T-helper 17 cell (primary cell): ENCODE measurements at places on chromosomes 5 and 9. TPM values are rescaled to one million over a fixed set of nuclear protein-coding genes. Genes with fewer than 3 reads are reported as not detected.

Gene PRR16
- not detected for total RNA-seq

Gene LCN12
- total RNA-seq: 2.6 TPM

Gene SETD9
- 4.5 TPM for total RNA-seq

GRCh38 chr9:124854161-124854560 lies 901 bp downstream of the WDR38 start:
- peak overlapping the region; percentile 93 for H3K27ac ChIP-seq
- H3K27me3 ChIP-seq: no peaks in the 10 kb centered on the region
- H3K4me3 ChIP-seq: no peak overlapping the region
- peaks cover 11% of the 10 kb centered on the region for H3K4me1 ChIP-seq
- no peaks in the 10 kb centered on the region for H3K36me3 ChIP-seq

GRCh38 chr5:56641635-56642260 lies 173.6 kb upstream of the MAP3K1 start:
- no peaks in the 10 kb centered on the region for H3K36me3 ChIP-seq
- peak overlapping the region; percentile 99 for H3K27ac ChIP-seq
- no peaks in the 10 kb centered on the region for H3K27me3 ChIP-seq

- H3K27me3 ChIP-seq: no peaks in the 10 kb centered on the region
- DNase-seq: no peak
- H3K27ac ChIP-seq: peak overlapping the region; percentile 91
- peak overlapping the region; percentile 63 for H3K4me3 ChIP-seq
Observed at GRCh38 chr9:131419026-131419614, 25.2 kb downstream of the PRRC2B start.

DNA sequence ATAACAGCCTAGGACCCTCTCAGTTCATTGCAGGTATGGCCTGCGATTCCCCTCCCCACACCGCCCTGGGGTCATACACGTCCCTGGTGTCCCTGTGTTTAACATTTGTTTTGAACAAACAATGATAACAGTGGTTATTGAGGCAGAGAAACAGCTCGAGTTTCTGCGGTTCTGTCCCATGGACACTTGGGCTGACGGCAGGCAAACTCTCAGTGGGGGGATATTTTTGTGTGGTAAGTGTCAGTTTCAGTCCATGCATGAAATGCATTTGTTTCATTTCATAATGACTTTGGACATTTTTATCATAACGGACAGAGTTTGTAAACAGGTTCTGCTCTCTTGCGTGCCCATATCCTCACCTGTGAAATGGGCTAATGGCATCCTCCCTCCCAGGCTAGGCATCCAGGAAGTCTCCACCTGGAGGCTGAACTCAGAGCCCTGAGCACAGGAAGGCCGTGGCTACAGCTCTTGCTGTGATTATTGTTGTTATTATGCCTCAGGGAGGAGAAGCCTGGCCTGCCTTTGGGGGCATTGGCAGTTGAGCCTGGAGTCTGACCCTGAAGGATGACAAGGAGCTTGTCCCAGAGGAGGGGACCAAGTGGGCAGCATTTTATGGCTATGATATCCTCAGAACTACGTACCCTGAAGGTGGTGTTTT lies 190.9 kb downstream of the GADD45G start:
- no peak overlapping the region for H3K4me3 ChIP-seq
- DNase-seq: no peak
- H3K4me1 ChIP-seq: peaks cover 3% of the 10 kb centered on the region
- H3K27me3 ChIP-seq: no peaks in the 10 kb centered on the region
- H3K27ac ChIP-seq: no peak overlapping the region

GRCh38 chr5:150579462-150580400 lies 60.7 kb upstream of the SYNPO start:
- H3K27ac ChIP-seq: no peak overlapping the region
- peaks cover 16% of the 10 kb centered on the region for H3K27me3 ChIP-seq
- H3K36me3 ChIP-seq: peaks cover 2% of the 10 kb centered on the region
- peaks cover 2% of the 10 kb centered on the region for H3K4me1 ChIP-seq
- DNase-seq: no peak
- no peak overlapping the region for H3K4me3 ChIP-seq

GRCh38 chr5:36357391-36357975 lies 55.8 kb upstream of the RANBP3L start:
- DNase-seq: no peak
- H3K27me3 ChIP-seq: no peaks in the 10 kb centered on the region
- no peak overlapping the region for H3K27ac ChIP-seq
- no peak overlapping the region for H3K4me3 ChIP-seq
- no peaks in the 10 kb centered on the region for H3K36me3 ChIP-seq

- no peak overlapping the region for H3K27ac ChIP-seq
- H3K27me3 ChIP-seq: no peaks in the 10 kb centered on the region
- H3K4me3 ChIP-seq: no peak overlapping the region
- H3K4me1 ChIP-seq: no peaks in the 10 kb centered on the region
- H3K36me3 ChIP-seq: no peaks in the 10 kb centered on the region
Observed at GRCh38 chr9:128713411-128713780, 10.5 kb downstream of the ZDHHC12 start.

GRCh38 chr5:5573798-5574380 lies 151.4 kb downstream of the ICE1 start:
- no peak for DNase-seq
- H3K36me3 ChIP-seq: no peaks in the 10 kb centered on the region
- H3K4me1 ChIP-seq: peaks cover 4% of the 10 kb centered on the region
- H3K4me3 ChIP-seq: no peak overlapping the region

- no peaks in the 10 kb centered on the region for H3K36me3 ChIP-seq
- H3K4me1 ChIP-seq: peaks cover 2% of the 10 kb centered on the region
- DNase-seq: no peak
- no peak overlapping the region for H3K4me3 ChIP-seq
- no peak overlapping the region for H3K27ac ChIP-seq
- H3K27me3 ChIP-seq: peaks cover 31% of the 10 kb centered on the region
Observed at GRCh38 chr9:69559126-69559525, 113.0 kb downstream of the APBA1 start.

DNA sequence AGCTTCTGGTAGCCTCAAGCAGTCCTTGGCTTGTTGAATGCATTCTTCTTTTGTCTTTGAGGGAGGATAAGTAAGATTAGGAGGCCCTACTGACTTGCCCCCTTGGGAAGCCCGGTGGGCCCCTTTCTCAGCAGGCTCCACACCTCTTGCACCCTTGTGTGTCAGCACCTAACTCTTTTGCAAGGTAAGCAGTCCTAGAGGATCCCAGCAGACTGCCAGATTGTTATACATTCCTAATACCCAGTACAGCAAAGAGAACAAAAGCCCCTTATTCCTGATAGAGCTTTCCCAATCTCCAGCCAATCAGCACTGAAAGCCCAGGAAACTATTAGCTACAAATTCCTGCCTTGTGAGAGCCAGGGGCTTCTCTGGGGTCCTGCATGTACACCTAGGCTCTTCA lies 152.8 kb downstream of the RAB3C start:
- no peaks in the 10 kb centered on the region for H3K4me1 ChIP-seq
- no peaks in the 10 kb centered on the region for H3K27me3 ChIP-seq
- no peak for DNase-seq
- H3K36me3 ChIP-seq: peaks cover 3% of the 10 kb centered on the region
- H3K4me3 ChIP-seq: no peak overlapping the region
- H3K27ac ChIP-seq: no peak overlapping the region
